ENCODE measurements at places on chromosomes 16 and 17.
A peak's percentile ranks its signal among the peaks of the same experiment; 100 is the strongest.

GRCh38 chr17:73906896-73907870 is 262.9 kb upstream of the SDK2 start:
- no peak for DNase-seq

GRCh38 chr17:47800686-47801085 is 20.9 kb downstream of the OSBPL7 start:
- DNase-seq: no peak

- DNase-seq: peak; percentile 65
Observed at GRCh38 chr17:73278465-73279453, 17.1 kb upstream of the CPSF4L start.

GRCh38 chr16:81492965-81493754 is 48.6 kb downstream of the CMIP start:
- no peak for DNase-seq

DNA sequence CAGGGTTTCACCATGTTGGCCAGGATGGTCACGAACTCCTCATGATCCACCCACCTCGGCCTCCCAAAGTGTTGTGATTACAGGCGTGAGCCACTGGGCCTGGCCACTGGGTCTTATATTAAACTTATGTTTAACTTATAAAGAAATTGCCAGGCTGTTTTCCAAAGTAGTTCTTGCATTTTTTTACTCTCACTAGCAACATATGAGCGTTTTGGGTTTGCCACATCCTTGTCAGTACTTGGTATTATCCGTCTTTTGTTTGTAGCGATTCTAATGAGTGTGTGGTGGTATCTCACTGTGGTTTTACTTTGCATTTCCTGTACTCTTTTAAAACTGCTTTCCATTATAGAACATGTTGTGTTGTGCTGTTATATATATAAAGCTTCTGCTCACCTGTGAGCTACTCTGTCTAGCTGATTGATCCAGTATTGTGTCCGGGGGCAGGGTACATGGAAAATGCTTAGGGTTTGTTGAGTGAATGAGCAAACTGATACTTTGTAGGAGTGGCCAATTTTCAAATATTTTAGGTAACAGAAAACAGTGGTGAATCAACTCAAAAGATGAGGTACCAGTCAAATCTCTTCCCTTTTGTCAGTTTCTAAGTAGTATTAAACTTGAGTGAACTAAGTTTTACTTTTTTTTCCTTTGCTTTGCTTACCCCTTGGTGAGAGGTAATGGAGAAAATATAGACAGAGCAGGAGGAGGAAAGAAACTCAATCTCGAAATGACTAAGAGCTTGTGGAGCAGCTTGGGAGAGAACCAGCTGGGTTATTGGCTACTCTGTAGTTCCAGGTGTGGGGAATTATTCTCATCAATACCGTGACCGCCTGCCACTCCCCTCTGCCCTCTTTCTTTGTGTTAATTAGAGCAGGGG is 75.8 kb downstream of the PITPNC1 start:
- no peak for DNase-seq

DNA sequence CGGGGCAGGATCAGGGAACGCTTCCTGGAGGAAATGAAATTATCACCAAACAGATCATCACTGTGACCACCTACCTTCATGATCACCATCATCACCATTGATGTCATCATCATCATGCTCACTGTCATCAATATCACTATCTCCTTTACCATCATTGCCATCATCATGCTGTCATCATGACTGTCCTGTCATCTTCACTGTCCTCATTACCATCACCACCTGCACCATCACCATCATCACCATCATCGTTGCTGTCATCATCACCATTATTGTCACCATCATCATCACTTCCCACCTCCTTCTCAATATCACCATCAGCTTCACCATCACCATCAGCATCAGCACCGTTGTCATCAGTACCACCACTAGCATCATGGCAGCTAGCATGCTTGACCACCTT is 65.3 kb downstream of the NTN1 start:
- DNase-seq: no peak

GRCh38 chr16:20866145-20866772 is 33.9 kb downstream of the DCUN1D3 start:
- peak; percentile 17 for DNase-seq

DNA sequence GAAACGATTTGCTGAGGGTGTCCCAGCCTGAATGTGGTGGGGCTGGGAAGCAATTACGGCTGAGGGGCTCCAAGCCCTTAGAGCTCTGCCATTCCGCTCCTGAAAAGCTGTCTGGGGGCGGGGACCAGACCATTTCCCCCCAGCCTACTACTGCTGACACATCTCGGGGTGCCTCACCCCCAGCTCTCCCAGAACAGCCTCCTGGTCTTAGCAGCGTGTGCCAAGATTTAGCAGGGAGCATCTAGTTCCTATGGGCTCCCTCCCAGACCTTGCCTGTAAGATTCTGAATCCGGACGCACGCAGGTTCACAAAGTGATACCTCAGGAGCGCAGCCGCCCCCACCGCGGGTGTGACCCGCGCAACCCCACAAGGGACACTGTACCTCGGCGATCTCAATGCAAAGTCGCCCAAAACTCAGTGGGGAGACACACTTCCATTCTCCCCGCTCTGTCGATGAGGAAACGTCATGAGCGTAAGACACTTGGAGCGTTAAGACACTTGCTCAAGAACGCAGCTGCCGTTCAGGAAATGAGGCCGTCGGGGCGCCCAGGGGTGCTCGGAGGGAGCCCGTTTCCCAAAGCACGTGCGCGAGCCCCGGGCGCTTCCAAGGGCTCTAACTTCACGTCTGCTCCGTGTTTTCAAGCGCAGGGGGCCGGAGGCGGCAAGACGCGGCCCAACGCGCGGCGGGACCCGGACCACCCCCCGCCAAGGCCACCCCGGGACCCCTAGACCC is 629 bp downstream of the GEMIN4 start:
- peak; percentile 49 for DNase-seq

DNA sequence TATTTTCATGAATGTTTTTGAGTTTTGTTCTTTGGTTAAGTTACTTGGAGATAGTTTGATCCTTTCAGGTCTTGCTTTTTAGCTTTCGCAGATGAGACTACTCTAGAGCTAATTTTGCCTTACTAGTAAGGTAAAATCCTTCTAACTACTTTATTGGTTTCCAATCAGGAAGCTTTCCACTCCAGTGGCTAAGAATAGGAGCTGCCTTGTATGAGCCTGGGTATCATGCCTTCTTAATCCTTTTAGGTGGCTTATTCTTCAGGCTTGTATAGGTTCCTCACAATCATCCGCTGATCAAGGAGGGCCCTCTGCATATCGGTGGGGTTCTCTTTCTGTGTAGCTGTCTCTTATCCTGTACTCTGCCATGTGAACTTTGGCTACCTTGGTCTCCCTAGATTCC is 53.7 kb downstream of the MAP2K4 start:
- DNase-seq: no peak

DNA sequence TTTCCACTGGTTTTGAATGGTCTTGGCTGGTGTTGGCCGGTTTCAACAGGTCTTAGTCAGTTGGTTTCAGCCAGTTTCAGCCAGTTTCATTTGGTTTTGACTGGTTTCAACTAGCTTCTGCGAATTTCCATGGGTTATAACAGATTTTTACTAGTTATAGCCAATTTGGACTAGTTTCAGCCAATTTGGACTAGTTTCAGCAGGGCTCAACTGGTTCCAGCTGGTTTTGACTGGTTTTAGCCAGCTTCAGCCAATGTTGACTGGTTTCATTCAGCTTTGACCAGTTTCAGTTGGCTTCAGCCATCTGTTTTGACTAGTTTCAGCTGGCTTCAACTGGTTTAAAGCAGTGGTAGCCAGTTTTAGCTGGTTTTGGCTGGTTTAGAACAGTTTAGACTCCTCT is 432.6 kb downstream of the UTP18 start:
- no peak for DNase-seq

DNA sequence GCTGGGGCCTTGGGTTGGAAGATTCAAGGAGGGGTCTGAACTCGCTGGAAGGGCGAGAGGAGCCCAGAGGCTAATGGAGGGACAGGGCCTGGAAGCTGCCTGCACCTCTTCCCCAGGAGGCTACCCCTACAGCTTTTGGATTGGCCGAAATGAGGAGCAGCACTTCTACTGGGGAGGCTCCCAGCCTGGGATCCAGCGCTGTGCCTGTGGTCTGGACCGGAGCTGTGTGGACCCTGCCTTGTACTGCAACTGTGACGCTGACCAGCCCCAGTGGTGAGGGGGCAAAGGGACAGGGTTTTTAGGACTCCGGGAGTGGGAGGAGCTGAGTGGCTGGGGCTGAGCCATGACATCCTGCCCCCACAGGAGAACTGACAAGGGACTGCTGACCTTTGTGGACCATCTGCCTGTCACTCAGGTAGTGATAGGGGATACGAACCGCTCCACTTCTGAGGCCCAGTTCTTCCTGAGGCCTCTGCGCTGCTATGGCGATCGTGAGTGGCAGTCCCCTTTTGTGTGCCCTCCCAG is 8.8 kb downstream of the CNTNAP1 start:
- no peak for DNase-seq

DNA sequence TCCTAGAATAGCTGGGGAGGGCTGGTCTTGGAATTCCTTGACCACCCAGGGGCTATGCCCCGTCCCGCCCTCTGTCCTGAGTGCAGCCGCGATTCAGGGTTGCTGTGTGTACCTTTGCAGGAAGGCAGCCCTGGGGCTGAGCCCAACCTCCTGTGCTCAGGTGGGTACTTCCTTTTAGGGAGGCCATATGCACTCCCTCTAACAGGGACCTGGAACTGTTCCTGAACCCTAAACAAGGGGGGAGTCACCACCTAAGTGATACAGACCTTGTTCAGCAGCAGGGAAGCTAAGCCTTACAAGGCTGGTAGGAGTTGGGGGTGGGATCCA is 24.6 kb downstream of the LLGL2 start:
- DNase-seq: no peak

- DNase-seq: no peak
Observed at GRCh38 chr17:45876539-45876938, 17.8 kb upstream of the MAPT start.

GRCh38 chr16:82954224-82954929 is 327.6 kb downstream of the CDH13 start:
- no peak for DNase-seq

- peak; percentile 89 for DNase-seq
Observed at GRCh38 chr17:75749545-75750389, 15.2 kb downstream of the GALK1 start.

- DNase-seq: no peak
Observed at GRCh38 chr17:68468334-68468733, 11.0 kb upstream of the WIPI1 start.

DNA sequence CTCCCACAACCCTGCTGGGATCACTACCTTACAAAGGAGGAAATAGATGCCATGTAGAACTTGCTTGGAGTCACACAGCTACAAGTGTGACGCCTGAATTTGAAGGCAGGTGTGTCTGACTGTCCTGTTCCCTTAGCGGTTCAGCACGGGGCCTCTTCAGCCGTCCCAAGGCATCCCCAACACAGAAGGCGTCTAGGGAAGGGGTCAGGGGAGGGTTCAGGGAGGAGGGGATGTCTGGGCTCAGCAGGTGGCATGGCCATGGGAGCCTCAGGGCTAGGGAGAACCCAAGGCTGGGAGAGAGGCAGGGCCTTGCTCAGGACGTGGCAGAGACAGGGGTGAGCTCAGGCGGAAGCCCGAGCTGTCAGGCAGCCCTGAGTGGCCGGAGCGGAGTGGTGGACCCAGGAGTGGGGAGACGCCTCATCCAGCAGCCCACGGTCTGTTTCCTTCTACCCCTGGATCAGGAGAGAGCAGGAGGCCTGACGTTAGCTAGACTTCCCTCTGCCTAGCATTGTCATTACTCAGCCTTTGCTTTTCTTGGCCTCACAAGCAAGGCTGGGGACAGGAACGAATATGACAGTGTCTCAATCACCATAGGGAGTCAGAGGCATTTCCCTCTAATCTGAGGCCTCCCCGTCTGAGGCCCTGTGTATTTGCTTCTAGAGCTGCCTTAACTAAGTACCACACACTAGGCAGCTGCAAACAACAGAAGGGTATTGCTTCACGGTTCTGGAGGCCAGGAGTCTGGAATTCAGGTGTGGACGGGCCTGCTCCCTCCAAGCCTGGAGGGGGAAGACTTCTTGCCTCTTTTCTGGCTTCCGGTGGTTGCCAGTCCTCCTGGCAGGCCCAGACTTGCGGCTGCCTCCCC is 31.3 kb upstream of the ANKRD40CL start:
- no peak for DNase-seq

DNA sequence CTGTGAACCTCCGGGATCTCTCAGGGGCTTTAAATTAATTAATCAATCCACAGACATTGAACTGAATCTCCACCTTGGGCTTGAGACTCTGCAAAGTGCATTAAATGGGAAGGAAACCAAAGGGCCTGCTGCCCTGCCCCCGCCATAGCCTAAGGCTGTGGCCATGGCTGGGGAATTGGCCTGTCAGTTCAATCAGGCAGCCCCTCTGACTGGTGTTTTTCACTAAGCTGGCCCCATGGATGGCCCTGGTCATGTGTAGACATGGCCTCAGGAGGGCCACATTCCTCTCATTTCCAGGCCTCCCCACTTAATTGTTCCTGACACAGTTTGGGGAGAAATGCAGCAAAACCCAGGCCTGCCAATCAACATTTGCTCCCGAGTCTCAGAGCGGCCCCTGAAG is 499.8 kb downstream of the WWOX start:
- DNase-seq: no peak

GRCh38 chr16:69660166-69660565 is 66.2 kb downstream of the NQO1 start:
- no peak for DNase-seq

- peak; percentile 66 for DNase-seq
Observed at GRCh38 chr16:85335584-85336491, 223.6 kb upstream of the CIBAR2 start.

- DNase-seq: no peak
Observed at GRCh38 chr16:50293994-50294855, 27.9 kb downstream of the ADCY7 start.

DNA sequence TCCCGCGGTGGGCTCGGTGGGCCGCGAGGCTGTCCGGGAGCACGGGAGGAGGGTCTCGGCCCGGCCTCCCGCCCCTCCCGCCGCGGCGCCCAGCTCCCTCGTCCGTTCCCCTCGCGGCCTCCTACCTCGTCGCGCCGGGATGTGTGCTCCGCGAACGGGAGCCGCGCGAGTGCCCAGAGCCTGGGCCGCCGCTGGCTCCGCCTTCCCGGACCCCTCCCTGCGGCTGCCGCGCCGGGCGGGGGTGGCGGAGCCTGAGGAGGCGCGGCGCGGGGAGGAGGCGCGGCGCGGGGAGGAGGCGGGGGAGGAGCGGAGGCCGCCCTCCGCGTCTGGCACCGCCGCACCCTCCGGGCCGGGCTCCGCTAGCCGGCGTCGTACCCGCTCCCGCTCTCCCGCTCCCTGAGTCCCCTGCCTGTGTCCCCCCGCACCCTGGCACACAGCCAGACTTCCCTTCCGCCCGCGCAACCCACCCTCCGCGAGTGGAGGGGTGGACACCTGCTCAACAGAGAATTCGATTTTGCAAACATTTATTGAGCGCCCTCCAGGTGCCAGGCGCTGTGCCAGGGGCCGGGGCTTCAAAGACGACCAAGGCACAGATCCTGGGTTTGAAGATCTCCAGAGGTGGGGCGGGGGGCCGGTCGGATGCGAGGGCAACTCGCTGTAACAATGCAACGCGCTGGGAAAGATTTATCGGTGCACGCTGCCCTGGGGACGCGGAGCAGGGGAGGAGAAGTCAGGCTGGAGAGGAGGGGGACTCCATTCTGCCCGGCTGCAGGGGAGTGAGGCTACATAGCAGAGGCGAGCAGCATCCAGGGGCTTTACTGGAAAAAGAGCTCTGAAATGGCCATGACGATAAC is at the start of gene MPP3:
TSS of gene MPP3 (minus strand) at position 171 of the 854 bp plus-strand sequence. CDS start 1,240 bp downstream, outside the sequence.
- peak; percentile 80 for DNase-seq

- no peak for DNase-seq
Observed at GRCh38 chr16:67370661-67371060, 22.6 kb downstream of the TPPP3 start.
